Occipital lobe (tissue), 3 donors: ENCODE measurements at places on chromosomes 16 and 17.

- DNase-seq, result no peak
Measured at GRCh38 chr17:48438516-48439061, 8.6 kb upstream of the SKAP1 start.

DNA sequence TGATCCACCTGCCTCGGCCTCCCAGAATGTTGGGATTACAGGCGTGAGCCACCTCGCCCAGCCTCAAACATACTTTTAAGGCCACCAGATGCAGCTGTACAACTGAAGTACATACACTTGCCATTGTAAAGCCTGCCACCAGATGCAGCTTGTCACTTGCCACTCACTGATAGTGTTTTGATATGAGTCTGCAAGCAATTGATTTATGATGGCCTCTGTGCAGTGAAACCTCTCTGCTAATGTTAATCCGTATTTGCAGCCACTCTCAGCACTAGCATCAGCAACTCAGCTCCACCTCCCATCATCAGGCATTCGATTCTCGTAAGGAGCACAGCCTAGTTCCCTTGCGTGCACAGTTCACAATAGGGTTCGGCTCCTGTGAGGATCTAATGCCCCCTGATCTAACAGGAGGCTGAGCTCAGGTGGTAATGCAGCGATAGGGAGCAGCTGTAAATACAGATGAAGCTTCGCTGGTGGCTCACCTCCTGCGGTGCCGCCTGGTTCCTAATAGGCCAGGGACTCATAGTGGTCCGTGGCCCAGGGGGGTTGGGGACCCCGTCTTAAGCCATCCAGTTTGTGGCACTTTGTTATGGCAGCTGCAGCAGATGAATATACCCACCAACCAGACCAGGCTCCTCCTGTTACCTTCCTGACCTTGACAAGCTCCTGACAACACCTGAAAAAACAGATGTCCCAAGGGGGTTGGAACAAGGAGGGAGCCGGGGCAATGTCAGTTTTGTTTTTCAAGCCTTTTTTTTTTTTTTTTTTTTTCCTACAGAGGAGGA lies 1.3 kb upstream of the HERPUD1 start:
- DNase-seq, result no peak

GRCh38 chr17:3545151-3545550 lies 12.5 kb downstream of the TRPV3 start:
- no peak for DNase-seq

DNA sequence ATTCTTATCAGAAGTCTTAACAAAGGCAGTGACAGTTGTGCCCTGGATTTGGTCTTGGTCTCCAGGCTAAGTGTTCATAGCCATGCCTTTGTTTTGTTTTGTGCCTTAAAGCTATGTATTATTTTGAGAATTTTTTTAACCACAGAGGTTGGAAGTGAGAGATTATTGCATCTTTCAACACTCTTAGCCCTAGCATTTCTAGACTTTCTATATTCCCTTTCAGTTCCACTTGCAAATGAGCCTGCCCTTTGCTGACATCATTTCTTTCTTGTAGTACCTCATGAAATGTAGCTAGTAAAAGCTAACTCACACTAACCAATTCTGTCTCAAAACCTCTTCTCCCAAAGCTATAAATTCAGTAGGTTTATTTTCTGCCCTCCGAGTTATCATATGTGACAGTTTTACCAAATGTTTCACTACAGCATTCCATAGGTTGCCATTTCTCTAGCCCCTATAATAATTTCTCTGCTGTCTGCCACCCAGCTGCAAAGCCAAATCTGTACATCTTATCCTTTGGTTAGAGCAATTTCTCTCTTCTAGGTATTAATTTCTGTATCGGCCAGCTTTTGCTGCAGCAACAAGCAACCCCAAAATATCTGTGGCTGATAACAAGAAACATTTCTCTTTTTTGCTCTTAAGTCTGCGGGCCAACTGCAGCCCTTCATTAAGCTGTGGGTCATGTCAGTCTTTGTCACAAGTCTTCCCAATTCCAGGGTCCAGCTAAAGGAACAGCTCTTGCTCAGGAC lies 14.2 kb upstream of the CCL1 start:
- DNase-seq, result no peak

- DNase-seq, result no peak
Measured at GRCh38 chr16:23216658-23217246, 34.2 kb downstream of the SCNN1G start.

DNA sequence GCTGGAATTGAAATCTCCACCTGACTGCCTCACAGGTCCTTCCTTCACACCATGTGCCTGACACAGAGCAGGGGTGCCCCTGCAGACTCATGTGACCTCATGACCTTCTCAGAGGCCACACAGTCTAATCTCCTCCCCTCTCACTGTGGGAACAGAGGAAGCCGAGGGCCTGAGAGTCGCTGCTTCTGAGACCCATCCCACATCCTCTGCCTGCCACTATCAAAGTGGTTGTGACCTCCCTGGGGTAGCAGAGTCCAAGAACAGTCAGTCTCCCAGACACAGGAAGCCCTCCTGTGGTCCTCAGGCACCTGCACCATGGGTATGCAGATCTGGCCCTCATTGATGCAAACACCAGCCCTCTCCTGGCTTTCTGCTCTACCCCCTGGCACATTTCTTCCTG lies 78.5 kb downstream of the RAB11FIP4 start:
- no peak for DNase-seq

- DNase-seq, result no peak
Measured at GRCh38 chr17:8631554-8631877, 991 bp upstream of the MYH10 start.

DNA sequence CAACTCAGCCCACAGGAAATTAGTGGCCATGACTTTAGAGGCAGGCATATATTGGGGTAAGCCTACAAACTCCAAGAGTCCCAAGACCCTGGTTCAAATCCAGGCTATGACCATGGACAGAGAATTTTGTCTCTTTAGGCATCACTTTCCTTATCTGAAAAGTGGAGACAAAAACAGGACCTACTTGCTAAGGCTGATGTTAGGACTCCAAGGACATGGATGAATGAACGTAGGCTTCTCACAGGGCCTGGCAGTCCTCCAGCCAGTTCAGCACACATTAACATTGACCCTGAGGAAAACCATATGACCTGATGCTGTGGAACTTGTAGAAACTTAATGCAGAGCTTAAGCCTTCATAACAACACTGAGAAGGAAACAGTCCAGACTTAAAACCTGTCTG lies 1.4 kb downstream of the FKBP10 start:
- no peak for DNase-seq

DNA sequence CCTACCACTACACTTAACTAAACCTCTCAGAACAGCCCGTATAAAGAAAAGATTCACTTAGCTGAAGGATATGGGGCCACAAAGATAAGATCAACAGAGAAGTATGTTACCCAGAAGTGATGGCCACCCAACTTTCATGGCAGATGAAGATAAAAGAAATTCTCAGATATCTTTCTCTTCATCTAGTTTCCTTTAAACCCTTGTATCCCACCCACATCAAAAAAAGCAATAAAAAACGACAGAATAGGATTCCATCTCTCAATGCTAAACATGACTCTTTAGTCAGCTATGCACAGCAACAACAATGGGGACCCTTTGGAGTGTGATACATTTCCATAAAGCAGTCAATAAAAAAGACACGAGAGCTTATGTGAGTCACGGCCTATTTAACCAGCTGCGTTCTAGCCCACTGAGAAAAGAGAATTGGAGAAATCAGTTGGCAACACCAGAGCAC lies 86.6 kb downstream of the SNX11 start:
- no peak for DNase-seq

- DNase-seq, result no peak
Measured at GRCh38 chr17:61399131-61400065, at the start of gene TBX2. Gene TBX2 (plus strand): TSS chr17:61399843. CDS start chr17:61400177, 334 bp downstream.

DNA sequence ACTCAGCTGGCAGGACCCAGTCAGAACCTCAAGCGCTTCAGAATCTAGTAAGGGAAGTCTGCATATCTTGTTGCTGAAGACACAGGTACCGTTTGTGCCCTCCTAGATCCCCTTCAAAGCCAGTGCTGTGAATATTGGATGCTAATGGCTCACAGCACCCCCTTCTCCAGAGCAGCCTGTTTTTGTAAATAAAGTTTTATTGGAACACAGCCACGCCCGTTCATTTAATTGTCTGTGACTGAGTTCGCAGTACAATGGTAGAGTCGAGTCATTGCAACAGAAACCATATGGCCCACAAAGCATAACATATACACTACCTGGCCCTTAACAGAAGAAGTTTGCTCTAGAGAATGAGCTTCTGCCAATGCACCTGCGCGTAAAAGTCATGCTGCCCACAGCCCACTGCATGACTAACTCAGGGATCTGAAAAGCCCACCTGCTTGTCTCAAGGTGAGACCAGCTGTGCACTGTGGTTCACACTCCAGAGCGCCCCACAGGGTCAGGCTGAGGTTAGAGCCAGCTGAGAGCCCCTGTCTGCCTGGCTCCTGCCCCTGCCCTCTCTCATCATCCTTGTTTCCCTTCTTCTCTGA lies 48.8 kb downstream of the AIPL1 start:
- no peak for DNase-seq

DNA sequence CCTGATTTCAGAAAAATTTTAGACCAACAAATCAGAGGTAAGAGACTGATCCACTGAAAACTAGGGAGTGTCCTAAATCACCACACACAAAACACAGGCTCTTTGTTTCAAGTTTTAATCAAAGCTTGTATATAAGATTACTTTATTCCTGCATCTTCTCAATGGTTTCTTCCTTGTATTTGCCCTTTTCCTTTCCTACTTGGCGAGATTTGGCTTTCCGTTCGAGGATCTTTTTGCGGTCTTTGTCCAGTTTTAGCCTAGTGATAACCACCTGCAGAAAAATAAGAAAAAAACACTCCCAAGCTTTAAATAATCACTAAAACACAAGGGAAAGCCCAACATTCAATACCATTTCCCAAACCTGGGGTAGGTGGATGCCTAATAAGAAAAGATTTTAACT lies 918 bp upstream of the KRABD2 start:
- DNase-seq, result no peak

DNA sequence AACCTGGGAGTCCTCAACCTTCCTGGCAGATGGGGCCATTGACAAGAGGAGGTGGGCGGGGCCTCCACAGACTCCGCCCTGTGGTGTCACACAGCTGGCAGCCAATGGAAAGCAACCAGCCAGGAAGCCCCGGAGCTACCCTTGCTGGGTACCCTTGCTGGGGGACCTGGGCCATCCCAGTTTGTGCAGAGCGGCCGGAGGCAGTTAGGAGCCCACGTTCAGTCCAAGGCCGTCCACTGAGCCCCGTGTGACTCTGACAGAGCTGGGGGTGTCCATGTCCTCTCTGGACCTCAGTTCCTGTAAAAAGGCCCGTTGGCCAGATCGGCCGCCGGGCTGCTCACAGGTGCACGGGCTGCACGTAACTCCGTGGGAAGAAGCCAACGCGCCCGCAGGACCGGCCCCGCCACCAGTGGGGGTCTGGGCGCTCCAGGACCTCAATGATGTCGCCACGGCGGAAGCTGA lies 17.1 kb upstream of the FAM83G start:
- DNase-seq, result no peak

GRCh38 chr16:68062910-68063393 lies 22.2 kb upstream of the NFATC3 start:
- no peak for DNase-seq

DNA sequence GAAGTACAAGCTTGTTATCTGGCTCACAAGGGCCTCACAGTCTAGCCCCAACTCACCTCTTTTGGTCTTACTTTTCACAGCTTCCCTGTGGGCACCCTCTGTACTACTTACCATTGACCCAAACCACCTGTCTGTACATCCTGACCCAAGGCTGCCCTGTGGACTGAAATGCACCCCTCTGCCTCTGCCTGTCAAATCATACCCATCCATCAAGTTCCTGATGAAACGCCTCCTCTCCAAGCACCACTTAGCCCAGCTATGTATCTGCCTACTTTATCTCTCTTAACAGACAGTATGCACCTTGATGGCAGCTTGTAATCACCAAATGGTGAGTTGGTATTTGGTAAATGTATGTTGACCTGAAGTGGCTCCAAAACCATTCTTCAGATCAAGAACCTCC lies 7.5 kb upstream of the MAP3K14 start:
- DNase-seq, result no peak

DNA sequence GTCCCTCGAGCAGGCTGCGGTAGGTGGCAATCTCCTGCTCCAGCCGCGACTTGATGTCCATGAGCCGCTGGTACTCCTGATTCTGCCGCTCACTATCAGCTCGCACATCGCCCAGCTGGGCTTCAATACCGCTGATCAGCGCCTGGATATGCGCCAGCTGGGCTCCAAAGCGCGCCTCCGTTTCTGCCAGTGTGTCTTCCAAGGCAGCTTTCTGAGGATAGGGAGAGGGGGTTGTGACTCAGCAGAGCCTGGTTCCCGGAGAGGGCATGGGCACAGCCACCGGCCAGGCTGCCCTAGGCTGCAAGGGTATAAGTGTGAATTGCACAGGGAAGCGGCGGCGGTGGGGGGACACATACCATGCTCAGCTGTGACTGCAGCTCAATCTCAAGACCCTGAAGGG lies 4.3 kb downstream of the KRT19 start:
- DNase-seq, result no peak

GRCh38 chr17:81863123-81863675 lies 2.9 kb upstream of the P4HB start:
- no peak for DNase-seq

DNA sequence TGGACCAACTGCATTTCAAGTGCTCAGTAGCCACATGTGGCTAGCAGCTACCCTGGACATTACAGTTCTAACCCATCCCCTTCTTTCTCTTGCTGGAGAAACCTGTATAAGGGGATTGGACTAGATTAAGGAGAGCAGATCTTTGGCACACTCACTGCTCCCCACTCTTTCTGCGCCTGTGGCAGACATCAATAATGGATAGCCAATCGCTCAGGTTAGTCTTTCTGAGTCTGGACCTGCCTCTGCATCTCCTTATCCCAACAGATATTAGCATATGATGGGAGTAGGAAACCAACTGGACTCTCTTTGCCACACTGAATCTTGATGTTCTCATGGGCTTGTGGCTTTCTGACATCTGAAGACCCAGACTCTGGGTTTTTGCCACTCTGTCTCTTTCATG lies 81.7 kb downstream of the IRX5 start:
- no peak for DNase-seq

DNA sequence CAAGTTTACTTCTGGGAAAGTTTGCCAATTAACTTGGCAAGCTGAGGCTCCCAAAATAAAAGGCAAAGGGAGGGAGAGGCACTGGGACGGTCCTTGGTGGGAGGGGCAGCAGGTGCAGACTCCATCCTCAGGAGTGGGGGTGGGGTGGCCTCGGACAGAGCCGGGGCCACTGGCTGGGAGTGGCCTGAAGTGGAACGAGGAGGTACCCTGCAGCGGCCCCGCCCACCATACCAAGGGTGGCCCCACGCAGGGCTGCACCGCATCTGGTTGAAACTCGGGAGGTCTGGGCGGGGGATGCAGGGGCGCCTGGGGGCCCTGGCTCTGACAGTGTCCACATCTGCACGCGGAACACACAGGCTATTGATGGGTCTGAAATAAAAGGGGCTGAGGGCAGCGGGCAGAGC lies 42.4 kb upstream of the SLC38A10 start:
- DNase-seq, result no peak
